ENCODE measurements at places on chromosomes 3 and 15.
A peak's percentile ranks its signal among the peaks of the same experiment; 100 is the strongest.

- peak; percentile 29 for DNase-seq
Observed at GRCh38 chr3:132457286-132457685, 40.0 kb downstream of the DNAJC13 start.

DNA sequence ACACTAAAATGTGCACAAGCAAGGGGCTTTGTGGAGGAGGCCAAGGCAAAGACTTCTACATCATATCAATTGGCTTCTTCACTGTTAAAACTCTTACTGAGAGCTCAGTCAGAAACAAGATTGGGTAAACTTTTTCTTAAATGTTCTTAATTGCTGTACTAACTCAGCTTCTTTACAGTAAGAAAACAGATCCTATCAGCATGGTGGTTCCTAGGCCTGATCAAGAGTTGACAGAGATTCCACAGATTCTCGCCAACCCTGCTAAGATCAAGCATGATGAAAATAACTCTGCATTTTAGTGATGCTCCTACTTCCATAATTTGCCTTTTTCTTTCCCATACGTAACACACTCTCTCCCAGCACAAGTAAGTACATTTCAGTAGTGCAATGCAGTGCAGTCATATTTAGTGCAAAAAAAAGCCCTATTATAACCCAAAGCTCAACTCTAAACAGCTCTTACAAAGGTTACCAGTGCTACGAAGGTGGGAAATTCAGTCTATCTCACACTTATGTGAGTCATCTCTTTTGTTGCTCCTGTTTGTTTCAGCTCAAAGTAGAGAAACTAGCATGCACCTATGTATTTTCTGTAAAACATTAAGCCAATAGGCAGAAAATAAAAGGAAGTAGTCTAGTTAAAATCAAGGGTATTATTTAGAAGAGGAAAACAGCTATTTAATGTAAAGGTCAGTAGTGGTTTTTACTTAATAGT is 29.9 kb downstream of the TIGIT start:
- DNase-seq: no peak

GRCh38 chr15:43189296-43189695 is 4.1 kb downstream of the CCNDBP1 start:
- no peak for DNase-seq

DNA sequence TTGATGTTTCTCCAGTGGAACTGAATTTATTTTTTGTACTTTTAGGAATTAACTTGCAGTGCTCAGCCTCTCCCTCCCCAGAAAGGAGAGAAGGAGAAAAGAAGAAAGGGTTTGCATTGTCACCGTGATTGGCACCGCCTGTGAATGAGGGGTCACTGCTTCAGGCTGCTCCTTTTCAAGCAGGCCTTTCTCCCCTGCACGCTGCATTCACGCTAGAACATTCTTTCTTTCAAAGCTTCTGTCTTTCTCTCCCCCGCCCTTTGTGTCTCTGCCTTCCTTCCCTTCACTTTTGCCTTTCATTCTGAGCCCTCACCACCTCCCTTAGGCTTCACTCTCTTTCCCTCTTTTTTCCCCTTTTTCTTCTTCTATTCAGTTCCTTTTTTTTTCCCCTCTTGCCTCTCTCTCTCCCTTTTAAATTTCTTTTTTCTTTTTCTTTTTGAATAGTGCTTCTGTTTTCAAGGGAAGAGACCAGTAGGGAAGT is 42.4 kb downstream of the ZNF710 start:
- no peak for DNase-seq

DNA sequence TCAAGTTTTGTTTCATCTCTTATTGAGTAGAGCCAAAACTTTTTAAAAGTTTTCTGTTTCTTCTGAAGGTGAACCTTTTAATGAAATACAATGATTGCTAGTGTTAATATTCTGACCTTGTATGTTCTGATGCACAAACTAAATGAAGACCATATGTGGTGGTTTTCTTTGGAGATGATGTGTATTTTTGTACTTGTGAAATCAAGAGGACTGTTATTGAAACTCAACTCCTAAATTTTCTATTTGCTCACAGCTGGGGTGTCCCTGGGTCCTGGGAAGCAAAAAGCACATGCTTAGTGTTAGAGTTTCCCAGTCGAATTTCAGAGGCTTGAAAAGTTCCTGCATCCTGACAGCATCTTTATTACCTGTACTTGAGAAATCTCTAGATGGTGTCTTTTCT is 1185.8 kb upstream of the ALCAM start:
- DNase-seq: no peak

DNA sequence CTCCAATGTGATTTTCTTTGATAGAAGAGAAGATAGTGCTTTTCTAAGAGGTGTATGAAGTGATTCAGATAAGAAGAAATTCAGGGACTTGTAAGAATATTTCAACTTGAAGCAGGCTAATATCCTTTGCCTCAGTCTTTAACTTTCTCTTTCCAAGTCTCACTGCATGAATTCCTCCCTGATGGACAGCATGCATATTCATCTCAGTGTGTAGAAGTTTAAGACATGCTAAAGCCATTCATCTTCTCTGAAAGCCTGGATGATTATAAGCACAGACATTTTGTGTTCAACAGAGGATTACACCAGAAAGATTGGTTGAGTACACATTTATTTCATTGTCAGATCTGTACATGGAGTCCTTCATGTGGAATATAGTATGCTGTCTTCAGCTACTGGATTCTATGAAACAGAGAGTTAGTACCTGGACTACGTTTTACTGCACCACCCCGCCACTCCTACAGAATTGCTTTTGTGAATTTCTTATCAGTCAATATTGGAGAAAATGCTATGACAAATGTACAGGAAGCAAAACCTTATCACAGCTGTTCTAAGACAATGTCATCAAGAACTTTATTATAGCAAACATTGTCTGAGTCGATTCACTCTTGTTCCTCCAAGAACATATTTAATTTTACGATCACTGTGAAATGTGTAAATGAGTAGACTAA is 1346.1 kb downstream of the OTOL1 start:
- no peak for DNase-seq

- peak; percentile 57 for DNase-seq
Observed at GRCh38 chr3:187931101-187931500, 185.8 kb upstream of the BCL6 start.

DNA sequence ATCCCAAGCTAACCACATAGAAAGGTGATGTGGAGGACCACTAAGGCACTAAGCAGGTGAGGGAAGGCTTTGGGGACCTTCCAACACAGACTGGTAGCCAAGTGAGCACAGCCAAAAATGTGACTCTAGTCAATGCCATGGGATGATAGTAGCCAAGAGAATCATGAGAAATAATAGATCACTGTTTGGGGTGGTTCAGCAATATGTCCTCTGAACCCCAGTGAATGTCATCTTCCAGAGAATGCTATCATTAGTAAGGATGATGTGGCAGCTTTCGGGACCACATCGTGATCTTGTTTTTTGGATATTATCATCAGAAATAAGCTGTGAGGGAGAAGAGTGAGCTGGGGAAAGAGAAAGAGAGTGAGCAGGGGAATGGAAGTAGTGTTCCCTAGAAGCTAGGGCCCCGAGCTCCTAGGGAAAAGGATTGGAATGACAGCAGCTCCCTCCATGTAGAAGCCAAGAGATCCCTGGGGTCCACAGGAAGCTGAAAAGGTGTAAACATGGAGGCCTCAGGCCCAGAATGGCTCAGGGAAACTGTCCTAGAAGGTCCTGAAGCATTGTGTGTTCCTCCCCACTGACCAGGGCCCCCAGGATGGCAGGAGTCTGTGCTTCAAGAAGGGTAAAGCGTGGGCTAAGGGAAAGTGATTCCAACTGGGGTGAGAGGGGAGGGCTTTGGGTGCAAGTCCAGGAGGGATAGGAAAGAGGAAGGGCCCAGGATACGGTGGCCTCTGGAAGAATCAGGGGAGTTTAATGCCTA is 56.6 kb upstream of the KLF13 start:
- no peak for DNase-seq

GRCh38 chr3:160685144-160685766 is 8.3 kb downstream of the ARL14 start:
- DNase-seq: no peak

DNA sequence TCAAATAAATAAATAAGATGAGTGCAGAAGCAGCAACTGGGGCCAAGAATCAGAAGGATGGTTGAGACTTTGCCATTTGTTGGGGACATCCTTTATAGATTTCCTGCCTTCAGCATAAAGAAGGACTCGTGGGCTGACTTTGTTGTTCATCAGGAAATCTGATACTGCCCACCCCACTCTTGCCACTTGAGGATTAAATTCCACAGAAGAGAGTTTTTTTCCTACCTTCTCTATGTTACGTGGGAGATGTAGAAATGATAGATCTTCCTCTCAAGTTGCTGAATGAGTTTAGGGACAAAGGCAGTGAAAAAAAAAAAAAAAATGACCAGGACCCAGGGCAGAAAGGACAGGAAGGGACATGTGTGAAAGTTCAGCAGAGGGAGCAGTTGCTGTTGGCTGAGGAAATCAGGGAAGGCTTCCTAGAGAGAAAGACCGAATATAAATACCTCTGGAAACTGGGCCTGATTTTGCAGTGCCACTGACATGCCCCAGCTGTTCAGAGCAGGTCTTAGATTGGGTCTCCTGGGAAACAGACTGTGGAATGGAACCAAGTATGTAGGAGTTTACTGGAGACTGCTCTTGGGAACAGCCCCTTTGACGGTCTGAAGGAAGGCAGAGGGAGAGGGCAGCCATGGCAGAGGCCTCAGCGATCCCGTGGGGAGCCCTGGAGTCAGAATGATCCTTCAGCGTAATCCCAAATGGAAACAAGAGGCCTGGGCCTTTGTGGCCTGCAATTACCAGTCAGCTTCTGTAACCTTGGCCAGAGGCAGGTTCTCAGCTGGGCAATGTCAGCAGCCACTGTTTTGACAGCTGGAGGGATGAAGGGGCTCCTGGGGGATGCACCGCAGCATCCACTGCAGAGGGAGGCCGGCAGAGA is 50.9 kb downstream of the C3orf20 start:
- no peak for DNase-seq

- DNase-seq: peak; percentile 60
Observed at GRCh38 chr3:172071780-172072330, 32.5 kb downstream of the FNDC3B start.

- no peak for DNase-seq
Observed at GRCh38 chr15:49881433-49881832, 237.6 kb downstream of the ATP8B4 start.

DNA sequence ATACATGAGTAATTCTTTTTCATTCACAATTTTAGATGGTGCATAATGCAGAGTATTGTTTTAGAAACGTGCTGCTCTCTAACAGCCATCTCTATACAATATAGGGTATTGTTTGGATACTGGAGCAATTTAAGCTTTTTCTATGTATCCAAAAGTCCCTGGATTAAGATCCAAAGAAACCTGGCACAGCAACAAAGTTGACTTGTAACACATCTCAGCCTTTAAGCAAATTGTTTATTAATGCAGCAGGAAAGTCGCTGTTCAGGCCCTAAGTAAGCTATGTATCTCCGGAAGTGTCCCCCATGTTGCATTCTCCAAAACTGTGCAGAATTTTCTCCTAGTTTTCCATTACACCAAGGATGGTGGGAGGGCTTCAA is 7.3 kb downstream of the VGLL4 start:
- no peak for DNase-seq

DNA sequence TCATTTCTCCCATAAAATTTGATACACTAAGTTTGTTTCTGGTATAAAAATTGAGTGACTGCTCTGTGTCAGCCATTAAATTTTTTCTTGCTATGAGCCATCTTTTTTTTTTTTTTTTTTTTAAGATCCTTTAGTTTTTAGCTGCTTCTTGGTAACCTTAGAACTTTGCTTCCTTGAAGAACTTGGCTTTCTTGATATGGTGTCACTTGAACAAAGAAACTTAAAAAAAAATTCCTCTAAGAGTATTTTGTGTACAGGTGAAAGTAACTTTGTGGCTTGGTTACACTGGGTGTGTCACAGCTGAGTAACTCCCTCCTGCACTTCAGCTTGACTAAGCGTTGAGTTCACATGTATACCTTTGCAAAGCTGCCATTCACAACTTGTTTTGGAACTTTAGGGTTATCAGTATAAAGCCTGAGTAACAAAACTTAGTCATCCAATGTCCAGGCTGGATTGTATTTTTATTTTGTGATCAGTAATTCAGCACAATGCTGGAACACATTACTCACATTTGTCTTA is 6.5 kb downstream of the CHD2 start:
- no peak for DNase-seq

DNA sequence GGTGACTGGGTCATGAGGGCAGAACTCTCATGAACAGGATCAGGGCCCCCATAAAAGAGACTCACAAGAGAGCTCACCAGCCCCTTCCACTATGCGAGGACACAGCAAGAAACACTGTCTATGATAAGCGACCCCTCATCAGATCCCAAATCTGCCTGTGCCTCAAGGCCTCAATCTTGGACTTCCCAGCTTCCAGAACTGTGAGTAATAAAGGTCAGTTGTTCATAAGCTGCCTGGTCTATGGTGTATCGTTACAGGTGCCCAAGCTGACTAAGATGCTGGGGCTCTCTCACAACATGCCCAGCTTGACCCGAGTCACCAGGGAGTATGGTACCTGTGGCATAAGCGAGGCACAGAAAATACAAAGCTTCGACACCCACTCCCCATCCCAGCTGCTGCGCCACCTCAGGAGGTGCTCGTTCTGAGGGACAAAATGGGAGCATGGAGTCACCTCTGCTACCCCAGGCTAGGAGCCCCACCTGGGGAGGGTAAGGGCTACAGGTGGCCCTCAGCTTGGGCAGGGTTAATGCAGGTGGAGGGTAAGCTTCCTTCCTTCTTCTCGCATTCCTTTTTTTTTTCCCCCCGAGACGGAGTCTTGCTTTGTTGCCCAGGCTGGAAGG is 234.1 kb downstream of the ADAMTS17 start:
- DNase-seq: no peak

DNA sequence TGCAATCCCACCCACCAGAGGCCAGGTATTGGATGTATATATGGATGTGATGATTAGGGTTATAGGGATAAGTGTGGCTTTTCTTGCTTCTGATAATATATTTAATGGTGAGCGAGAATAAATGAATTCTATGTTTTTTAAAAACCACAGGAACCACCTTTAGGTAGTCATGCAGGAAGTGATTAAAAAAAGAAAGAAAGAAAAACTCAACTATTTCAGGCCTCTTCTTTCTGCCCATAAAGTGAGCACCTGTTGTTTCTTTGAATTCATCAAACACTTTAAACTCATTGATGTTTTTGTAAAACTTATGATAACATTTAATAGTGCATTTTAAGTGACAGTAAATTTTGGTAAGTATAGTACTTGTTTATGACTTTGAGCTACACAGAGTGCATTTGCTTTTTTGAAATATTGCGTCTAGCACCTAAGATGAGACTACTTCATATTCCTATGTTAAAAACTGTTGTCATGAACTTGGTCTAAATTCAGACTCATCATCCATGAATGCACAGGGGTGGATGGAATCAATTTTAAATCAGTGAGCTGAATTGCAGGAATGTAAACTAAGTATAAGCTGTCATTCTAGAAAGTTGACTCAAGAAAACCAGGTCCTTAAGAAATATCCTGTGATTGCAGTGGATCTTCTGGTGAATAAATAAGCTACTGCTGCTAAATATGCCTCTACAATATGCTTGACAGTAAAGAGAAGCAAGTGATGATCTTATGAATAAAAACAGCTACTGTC is 764.4 kb upstream of the NECTIN3 start:
- DNase-seq: no peak

DNA sequence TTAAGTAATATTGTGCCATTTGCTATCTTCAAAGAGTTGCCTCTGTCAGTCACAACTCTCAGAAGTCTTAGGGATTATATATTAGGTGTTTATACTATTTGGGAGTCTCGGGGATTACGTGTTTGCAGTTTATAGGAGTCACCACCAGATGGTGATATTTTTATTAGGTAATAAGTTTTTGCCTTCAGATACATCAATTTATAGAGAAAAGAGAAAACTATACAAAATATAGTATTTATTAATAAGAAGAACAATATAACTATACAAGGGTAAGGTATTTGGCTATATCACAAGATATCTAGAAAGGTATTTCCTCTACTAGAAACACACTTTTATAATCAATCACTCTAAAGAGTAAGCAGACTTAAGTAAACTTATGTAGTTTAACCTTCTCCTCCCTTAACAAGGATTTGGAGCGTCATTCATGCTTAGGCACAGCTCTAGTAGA is 10.7 kb upstream of the DHX36 start:
- DNase-seq: peak; percentile 60
